Pancreas (tissue), 10 donors: ENCODE measurements at places on chromosomes 7 and 10. TPM values are rescaled to one million over a fixed set of nuclear protein-coding genes. Genes with fewer than 3 reads are reported as not detected.

GRCh38 chr10:42551582-42552187 is 86.7 kb downstream of the ZNF33B start:
- no peaks in the 10 kb centered on the region for H3K4me1 ChIP-seq
- H3K27me3 ChIP-seq: no peaks in the 10 kb centered on the region
- H3K36me3 ChIP-seq: no peaks in the 10 kb centered on the region
- DNase-seq: peak; percentile 22

DNA sequence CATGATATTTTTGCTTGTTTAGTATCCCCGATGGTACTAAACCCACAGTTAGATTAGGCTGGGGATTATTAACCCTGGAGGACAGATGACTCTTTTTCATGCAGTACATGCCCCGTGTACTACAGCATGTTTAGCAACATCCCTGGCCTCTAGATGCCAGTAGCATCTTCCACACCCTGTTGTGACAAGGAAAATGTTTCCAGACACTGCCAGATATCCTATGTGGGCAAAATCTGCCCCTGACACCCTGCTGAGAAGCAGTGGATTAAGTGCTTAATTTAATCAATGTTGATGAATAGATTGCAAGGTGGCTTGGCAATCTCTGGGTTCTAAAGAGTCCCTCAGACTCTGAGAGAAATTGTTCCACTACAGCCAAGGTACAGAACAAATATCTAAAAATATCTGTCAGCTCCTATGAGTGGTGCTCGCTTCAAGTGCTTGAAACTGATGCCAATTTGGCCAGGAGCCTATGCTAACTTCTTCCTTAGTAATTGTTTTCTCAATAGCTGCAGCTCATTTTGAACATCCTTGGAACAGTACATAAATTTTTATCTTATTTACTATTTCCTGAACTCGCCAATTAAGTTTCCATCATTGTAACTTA is 247.0 kb downstream of the SORCS1 start:
- H3K27me3 ChIP-seq: no peaks in the 10 kb centered on the region
- no peaks in the 10 kb centered on the region for H3K36me3 ChIP-seq
- no peaks in the 10 kb centered on the region for H3K4me1 ChIP-seq
- H3K27ac ChIP-seq: no peak overlapping the region
- H3K4me3 ChIP-seq: no peak overlapping the region

DNA sequence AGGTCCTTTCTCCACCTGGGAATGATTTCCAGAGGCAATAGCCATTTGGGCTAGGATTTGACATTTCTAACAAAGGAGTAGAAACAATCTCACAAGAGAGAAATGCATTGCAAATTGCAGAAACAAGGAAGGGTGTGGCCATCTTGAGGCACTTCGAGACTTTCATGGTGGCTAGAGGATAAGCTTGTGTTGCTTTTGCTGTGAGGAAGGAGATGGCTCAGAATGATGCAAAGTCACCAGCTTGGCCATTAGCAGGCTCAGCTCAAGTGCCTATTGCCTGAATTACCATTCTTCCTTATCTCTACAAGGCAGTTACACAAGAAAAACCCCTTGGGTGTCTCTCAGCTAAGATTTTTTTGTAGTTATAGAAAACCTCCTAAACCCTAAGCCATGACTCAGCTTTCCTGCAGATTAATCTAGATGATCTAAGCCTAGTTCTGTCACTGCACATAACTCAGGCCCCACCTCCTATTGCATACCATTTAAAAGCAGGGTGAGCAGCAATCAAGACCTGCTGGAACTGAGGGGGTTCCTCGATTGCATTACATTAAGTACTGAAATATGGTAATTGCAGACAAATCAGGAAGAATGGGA is 683.1 kb downstream of the NRG3 start:
- no peaks in the 10 kb centered on the region for H3K27me3 ChIP-seq
- no peak for DNase-seq
- H3K4me3 ChIP-seq: no peak overlapping the region
- H3K4me1 ChIP-seq: no peaks in the 10 kb centered on the region
- H3K36me3 ChIP-seq: no peaks in the 10 kb centered on the region
- no peak overlapping the region for H3K27ac ChIP-seq

The CRTAC1 gene
- 0.37 TPM for total RNA-seq

- no peaks in the 10 kb centered on the region for H3K27me3 ChIP-seq
- H3K27ac ChIP-seq: no peak overlapping the region
- no peaks in the 10 kb centered on the region for H3K36me3 ChIP-seq
- H3K4me3 ChIP-seq: no peak overlapping the region
- DNase-seq: no peak
- H3K4me1 ChIP-seq: no peaks in the 10 kb centered on the region
Measured at GRCh38 chr7:136677471-136678365, 190.7 kb upstream of the CHRM2 start.

GRCh38 chr7:87627634-87627994 is 584 bp upstream of the RUNDC3B start:
- no peaks in the 10 kb centered on the region for H3K4me1 ChIP-seq
- H3K4me3 ChIP-seq: peak overlapping the region; percentile 64
- H3K27me3 ChIP-seq: no peaks in the 10 kb centered on the region
- H3K36me3 ChIP-seq: no peaks in the 10 kb centered on the region
- H3K27ac ChIP-seq: no peak overlapping the region

DNA sequence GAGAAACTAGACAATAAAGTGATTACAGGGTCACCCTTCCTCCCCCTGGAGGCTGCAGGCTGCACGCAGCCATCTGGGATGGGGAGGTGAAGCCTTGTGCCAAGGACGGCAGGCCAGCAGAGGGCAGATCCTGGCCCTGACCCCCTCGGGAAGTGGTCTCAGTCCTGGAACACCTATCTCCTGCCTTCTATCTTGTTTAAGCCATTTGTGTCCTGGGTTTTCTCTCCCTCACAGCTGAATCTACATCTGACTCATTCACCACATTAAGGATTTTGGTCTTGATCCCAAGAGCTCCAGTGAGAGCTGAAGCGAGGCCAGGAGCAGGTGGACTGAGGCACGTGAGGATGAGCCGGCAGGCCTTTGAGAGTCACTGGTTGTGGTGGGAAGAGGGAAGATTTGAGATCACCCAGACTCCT is 16.4 kb upstream of the PARP12 start:
- H3K36me3 ChIP-seq: no peaks in the 10 kb centered on the region
- H3K27ac ChIP-seq: no peak overlapping the region
- peak; percentile 50 for DNase-seq
- H3K4me1 ChIP-seq: peaks cover 14% of the 10 kb centered on the region
- no peak overlapping the region for H3K4me3 ChIP-seq

GRCh38 chr10:51920672-51921071 is 221.3 kb upstream of the CSTF2T start:
- no peaks in the 10 kb centered on the region for H3K4me1 ChIP-seq
- DNase-seq: no peak
- H3K27ac ChIP-seq: no peak overlapping the region
- no peak overlapping the region for H3K4me3 ChIP-seq
- no peaks in the 10 kb centered on the region for H3K27me3 ChIP-seq

The ZCCHC24 gene
- total RNA-seq: 8.1 TPM

- no peaks in the 10 kb centered on the region for H3K27me3 ChIP-seq
- H3K4me1 ChIP-seq: peaks cover 11% of the 10 kb centered on the region
- no peak overlapping the region for H3K27ac ChIP-seq
- DNase-seq: no peak
Measured at GRCh38 chr7:69736126-69736810, 138.0 kb downstream of the AUTS2 start.

The ZNF33B gene
- total RNA-seq: 83.4 TPM

DNA sequence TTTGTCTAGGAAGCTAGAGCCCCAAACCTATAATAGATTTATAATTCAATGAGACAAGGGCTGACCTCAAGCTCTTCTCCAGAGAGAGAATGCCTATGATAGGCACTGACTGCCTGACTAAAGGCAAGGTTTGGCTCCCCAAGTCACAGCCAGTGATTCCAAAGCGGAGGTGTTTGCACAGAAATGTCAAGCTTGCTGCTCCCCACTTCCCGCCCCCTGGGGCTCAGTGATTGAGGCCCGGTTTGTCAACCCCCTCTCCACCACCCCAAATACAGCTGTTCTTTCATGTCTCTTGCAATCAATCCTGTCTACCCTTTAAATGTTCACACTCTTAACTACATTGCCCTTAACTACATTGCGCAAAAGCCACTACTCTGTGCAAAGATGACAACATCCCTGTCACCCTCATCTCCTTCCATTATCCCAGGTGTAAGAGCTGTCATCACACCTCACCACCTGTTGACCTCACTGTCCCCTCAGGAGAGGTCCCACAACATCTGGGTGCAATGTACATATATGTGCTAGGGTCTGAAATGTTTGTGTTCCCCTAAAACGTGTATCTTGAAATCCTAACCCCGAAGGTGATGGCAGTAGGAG is 58.0 kb downstream of the NUDCD3 start:
- H3K4me1 ChIP-seq: no peaks in the 10 kb centered on the region
- H3K36me3 ChIP-seq: no peaks in the 10 kb centered on the region
- no peak overlapping the region for H3K4me3 ChIP-seq
- H3K27me3 ChIP-seq: no peaks in the 10 kb centered on the region
- DNase-seq: no peak

GRCh38 chr10:16609211-16609610 is 87.5 kb upstream of the C1QL3 start:
- no peaks in the 10 kb centered on the region for H3K36me3 ChIP-seq
- no peak overlapping the region for H3K27ac ChIP-seq
- H3K27me3 ChIP-seq: no peaks in the 10 kb centered on the region
- H3K4me3 ChIP-seq: no peak overlapping the region
- no peaks in the 10 kb centered on the region for H3K4me1 ChIP-seq
- no peak for DNase-seq

The CLRN3 gene
- total RNA-seq: 0.69 TPM

The PDE1C gene
- 1.9 TPM for total RNA-seq

The MAGI2 gene
- 2.8 TPM for total RNA-seq

- no peaks in the 10 kb centered on the region for H3K4me1 ChIP-seq
- no peak for DNase-seq
- no peak overlapping the region for H3K4me3 ChIP-seq
- no peaks in the 10 kb centered on the region for H3K27me3 ChIP-seq
- no peak overlapping the region for H3K27ac ChIP-seq
Measured at GRCh38 chr7:37414352-37414983, 34.2 kb downstream of the ELMO1 start.

The LIPM gene
- not detected for total RNA-seq

- H3K36me3 ChIP-seq: no peaks in the 10 kb centered on the region
- H3K27ac ChIP-seq: no peak overlapping the region
- H3K27me3 ChIP-seq: no peaks in the 10 kb centered on the region
- no peaks in the 10 kb centered on the region for H3K4me1 ChIP-seq
- DNase-seq: no peak
Measured at GRCh38 chr7:91098566-91098965, 165.7 kb upstream of the FZD1 start.

- H3K27ac ChIP-seq: no peak overlapping the region
- H3K4me1 ChIP-seq: peaks cover 44% of the 10 kb centered on the region
- DNase-seq: no peak
- H3K4me3 ChIP-seq: no peak overlapping the region
Measured at GRCh38 chr7:116218051-116218645, 7.8 kb downstream of the TES start.

GRCh38 chr7:99789441-99790070 is 5.6 kb upstream of the CYP3A4 start:
- H3K27me3 ChIP-seq: no peaks in the 10 kb centered on the region
- H3K4me3 ChIP-seq: no peak overlapping the region
- no peak overlapping the region for H3K27ac ChIP-seq
- DNase-seq: no peak
- H3K4me1 ChIP-seq: peaks cover 7% of the 10 kb centered on the region
- H3K36me3 ChIP-seq: no peaks in the 10 kb centered on the region

The OR2A7 gene
- total RNA-seq: 3.7 TPM
